ENCODE measurements at places on chromosomes 7 and 10.

DNA sequence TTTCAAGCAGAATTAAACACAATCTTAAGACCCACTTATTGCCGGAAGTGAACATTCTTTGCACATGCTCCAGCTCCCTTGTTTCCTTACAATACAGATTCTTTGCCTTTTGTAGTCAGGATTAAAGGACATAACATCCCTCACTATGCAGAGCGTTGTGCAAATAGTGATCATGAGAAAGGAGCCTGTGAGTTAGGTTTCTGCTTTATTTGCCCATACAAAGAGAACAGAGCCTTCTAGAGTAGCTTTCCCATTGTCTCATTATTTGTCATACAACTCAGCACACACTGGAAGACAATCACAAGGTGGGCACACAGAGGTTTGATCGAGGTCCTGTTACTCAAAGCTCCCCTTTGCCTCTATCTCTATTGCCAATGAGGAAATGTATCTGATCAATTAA lies 48.2 kb upstream of the WDR11 start:
- DNase-seq, result no peak

DNA sequence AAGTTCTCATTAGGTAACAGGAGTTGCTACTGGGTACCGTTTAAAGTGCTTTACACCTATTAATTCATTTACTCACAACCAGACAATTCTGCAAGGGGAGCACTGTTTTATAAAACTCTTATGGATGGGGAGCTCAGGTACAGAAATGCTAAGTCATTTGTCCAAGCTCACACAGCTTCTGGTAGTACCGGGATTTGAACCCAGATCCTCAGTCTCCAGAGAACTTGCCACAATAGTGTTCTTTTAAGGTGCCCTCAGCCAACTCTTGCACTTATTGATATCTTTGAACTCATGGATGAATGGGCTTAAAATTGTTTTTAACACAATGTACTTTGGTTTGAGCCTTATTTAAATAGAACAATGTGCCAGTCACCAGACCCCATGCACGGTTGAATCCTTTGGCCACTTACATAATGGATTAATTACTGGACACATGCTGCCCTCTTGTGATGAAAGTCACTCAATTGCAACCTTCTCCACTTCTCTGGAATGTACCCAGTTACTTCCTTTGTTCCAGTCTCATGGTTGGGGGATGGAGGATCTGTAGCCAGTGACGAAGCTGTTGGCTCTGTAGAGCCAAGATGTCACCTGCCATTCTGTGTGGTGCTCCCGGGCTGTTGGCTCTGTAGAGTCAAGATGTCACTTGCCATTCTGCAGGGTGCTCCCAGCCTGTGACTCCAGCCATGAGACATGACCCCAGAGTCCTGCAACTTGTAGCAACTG lies 65.6 kb downstream of the NOD1 start:
- peak; percentile 17 for DNase-seq

- no peak for DNase-seq
Observed at GRCh38 chr10:81905161-81905560, 30.2 kb downstream of the NRG3 start.

DNA sequence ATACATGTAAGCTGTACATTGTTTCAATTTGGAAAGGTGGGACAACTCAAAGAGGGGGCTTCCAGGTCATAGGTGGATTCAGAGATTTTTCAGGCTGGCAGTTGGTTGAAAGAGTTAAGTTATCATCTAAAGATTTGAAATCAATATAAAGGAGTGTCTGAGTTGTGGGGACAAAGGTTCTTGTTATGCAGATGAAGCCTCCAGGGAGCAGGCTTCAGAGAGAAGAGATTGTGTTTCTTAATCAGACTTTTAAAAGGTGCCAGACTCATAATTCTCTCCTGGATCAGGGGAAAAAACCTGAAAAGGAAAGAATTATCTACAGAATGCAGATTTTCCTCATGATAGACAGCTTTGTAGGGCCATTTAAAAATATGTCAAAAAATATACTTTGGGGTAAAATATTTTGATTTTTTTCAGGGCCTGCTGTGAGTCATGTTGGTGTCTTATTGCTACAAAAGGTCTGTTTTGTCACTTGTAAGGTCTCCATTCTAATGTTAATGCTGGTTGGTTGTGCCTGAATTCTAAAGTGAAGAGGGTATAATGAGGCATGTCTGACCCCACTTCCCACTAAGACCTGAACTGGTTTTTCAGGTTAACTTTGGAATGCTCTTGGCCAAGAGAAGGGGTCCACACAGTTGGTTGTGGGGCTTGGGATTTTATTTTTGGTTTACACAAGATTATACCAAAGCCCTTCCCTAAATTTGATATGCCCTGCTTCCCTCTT lies 52.7 kb upstream of the PRSS1 start:
- no peak for DNase-seq

DNA sequence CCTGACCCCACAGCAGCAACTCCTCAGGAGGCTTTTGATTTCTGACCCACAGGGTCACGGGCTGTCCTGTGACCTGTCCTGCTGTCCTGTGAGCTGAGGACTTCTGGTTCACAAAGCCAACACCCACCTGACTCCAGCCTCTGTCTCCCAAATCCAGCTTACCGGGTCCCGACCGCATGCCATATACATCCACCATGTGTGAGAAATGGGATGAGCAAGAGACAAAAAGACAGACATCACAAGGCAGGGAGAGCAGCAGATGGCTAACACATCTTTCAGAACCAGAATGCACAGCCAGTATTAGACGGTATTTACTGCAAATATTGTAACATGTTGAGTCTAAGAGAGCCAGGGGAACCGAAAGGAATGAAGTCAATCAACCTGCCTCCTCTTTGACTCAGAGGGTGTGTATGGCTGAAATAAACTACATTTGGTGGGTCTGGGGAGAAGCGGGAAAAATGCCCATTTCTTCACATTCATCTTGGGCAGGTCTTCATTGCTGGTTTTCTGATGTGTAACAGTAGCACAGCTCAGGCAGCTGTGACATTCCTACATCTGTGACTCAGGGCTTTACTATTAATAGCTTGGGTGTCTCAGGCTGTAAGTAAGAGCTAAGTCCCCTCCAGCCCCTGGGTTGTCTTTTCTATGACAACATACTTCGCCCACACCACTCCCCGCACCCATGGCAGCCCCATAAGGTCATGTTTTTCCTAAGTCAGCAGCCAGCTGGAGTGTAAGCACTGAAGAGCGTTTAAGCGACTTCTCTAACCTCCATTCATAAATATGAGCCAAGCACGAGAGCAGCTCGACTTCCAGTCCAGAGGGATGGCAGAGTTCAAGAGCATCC lies 25.0 kb downstream of the ABLIM1 start:
- DNase-seq, result no peak

GRCh38 chr10:62302760-62303159 lies 34.1 kb upstream of the RTKN2 start:
- no peak for DNase-seq

DNA sequence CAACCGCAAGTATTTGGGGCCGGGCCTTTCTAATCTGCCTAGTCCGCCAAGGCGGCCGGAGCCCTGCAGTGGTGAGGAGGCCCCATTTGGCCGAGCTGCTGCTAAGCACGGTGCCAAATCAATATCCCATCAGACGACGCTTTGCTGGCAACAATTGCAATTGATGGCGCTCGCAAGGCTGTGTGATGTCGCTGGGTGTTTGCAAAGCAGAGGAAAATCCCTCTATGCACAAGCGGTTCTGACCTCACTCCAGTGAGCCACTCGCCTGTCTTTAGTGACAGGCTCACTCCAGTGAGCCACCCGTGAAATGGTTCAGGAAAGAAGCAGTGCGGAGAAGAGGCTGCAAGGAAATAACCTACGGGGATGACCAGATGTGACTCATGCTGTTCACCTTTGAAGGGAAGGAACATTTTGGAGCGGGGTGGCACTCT lies 18.3 kb upstream of the PDE1C start:
- DNase-seq, result no peak

- DNase-seq, result no peak
Observed at GRCh38 chr10:29266641-29267040, 22.2 kb upstream of the LYZL1 start.
